ENCODE measurements at places on chromosomes 7 and 10.

DNA sequence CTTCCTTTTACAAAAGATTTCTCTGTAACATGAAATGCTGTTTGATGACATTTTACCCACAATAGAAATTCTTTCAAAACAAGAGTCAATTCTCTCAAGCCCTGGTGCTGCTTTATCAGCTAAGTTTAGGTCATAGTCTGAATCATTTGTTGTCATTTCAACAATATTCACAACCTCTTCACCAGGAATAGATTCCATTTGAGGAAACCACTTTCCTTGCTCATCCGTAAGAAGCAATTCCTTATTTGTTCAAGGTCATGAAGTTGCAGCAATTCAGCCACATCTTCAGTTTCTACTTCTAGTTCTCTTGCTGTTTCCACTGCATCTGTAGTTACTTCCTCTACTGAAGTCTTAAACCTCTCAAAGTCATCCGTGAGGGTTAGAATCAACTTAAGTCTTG lies 315.3 kb downstream of the TYW1 start:
- DNase-seq: no peak

DNA sequence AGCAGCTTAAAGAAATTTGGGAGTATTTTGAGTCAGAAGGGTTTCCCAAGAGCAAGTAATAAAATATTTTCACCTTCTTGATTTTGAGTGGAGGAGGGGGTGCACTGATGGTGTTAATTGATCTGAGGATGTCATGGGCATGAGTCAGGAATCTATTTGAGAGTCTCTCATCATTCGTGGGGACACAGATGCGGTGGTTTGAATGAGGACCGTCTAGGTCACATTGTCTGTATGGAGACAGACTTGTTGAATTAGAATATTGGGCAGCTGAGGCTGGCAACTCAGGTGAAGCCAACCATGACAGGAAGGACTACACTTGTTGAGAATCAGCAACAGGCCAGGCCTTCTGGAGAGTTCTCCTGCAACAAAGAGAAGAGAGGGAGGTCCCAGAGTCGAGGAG lies 127.0 kb downstream of the INSYN2A start:
- DNase-seq: no peak

DNA sequence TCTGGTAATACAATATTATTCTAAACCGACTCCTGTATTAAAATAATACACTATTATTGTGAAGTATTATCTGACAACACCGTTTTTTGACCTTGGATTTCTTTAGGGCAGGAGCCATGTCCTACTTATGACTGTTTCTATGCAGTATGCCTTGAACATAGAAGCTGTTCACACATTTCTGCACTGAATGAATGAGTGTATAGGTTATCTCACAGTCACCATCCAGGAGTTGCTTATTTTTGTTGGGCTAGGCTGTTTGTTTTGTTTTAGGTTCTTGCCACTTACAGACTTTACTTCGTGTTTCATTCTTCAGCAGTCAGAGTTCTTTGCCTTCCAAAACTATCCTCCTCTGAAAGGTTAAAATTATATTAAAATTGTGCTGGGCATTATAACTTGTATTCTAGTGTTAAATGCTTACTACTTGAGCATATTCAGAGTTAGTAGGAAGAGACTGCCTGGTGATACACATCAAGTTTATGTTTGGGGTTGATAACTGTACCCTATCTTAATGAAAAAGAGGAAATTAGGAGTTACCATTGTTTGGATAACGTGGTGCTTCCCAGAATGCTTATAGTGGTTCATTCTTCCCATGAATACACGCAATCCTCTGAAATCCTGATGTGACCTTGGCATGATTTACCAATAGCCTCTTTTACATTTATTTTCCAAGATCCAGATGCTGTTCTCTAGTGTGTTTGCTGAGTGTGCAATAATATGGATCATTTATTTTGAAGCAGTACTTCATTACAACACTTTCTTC lies 1.7 kb downstream of the RALA start:
- DNase-seq: no peak

DNA sequence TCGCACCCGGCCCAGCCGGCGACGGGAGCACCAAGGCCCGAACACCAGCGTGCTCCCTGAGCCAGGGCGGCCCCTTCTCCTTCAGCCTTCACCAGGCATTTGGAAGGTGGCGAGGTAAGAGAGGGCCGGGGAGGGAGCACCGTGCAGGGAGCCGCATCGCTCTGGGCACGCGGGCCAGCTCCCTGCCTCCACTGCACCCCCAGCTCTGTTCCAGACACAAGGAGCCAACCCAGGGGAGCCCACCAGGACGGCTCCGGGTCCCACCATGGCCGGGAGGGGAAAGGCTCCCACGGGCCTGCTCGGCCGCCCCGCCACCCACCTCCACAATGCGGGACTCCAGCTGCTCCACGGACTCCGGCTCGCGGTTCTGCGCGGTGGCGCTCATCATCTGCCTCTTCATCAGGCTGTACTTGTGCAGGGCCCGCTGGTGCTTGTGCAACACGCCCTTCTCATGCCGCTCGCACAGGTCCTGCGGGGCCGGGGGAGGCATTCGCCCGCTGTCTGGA lies 15.1 kb downstream of the NUDT1 start:
- no peak for DNase-seq

GRCh38 chr7:77674878-77675277 lies 21.4 kb upstream of the RSBN1L start:
- DNase-seq: no peak

- no peak for DNase-seq
Observed at GRCh38 chr7:158074896-158075632, 512.6 kb downstream of the PTPRN2 start.

- no peak for DNase-seq
Observed at GRCh38 chr7:112302566-112302965, 96.1 kb downstream of the ZNF277 start.

Data from activated T-helper 1 cell treated with Interleukin-2 at 50 U/mL for 16 hours (primary cell).